HCT116 (cell line): ENCODE measurements at places on chromosomes 5 and 9. TPM values are rescaled to one million over a fixed set of nuclear protein-coding genes. Genes with fewer than 3 reads are reported as not detected.

DNA sequence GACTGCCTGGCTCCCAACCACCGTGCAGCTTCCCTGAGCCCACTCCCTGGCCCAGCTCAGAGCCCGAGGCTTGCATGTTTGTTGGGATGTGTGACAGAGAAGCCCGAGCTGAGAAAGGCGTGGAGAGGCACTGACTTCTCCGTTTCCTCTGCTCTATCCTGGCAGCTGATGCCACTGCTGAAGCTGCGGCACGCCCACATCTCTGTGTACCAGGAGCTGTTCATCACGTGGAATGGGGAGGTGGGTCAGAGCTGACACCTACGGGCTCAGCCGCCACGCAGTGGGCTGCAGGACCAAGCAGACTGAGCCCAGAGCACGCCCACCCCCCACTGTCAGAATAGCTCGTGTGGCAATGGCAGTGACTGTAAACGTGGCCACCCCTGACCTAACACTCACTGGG, 9.3 kb downstream of the STKLD1 start:
- DNase-seq, result no peak

GRCh38 chr5:149166591-149167100, 25.4 kb downstream of the ABLIM3 start:
- no peak for DNase-seq

GRCh38 chr9:4269872-4270271, 30.0 kb downstream of the GLIS3 start:
- DNase-seq, result no peak

DNA sequence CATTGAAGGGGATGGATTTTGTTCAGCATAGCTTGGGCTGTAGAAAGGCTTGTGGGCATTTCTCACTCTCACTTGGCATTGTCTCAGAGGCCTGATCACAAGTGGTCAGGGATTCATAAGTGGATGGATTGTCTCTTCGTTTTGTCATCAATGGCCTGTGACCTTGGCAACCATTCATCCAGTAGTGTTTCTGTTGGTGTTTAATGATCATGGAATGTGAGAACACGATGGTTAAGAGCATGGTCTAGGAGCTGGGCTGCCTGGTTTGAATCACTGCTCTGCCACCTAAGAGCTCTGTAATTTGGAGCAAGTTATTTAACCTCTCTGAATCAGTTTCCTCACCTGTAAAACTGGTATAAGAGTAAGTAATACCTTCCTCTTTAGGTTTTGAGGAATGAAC, 430.1 kb upstream of the MEF2C start:
- DNase-seq, result peak; percentile 71

- DNase-seq, result no peak
Measured at GRCh38 chr5:165003283-165003682, 1497.9 kb downstream of the MAT2B start.

Gene NR2F1
- 51.2 TPM for total RNA-seq

- DNase-seq, result no peak
Measured at GRCh38 chr9:114484215-114484853, 20.9 kb downstream of the WHRN start.

- DNase-seq, result no peak
Measured at GRCh38 chr9:18499980-18500379, 26.0 kb downstream of the ADAMTSL1 start.

- no peak for DNase-seq
Measured at GRCh38 chr9:101065930-101066329, 37.4 kb downstream of the PLPPR1 start.

Gene OMD
- not detected for total RNA-seq

Gene ITK
- total RNA-seq, result 0.37 TPM
